ENCODE measurements at places on chromosomes 1 and 21.

DNA sequence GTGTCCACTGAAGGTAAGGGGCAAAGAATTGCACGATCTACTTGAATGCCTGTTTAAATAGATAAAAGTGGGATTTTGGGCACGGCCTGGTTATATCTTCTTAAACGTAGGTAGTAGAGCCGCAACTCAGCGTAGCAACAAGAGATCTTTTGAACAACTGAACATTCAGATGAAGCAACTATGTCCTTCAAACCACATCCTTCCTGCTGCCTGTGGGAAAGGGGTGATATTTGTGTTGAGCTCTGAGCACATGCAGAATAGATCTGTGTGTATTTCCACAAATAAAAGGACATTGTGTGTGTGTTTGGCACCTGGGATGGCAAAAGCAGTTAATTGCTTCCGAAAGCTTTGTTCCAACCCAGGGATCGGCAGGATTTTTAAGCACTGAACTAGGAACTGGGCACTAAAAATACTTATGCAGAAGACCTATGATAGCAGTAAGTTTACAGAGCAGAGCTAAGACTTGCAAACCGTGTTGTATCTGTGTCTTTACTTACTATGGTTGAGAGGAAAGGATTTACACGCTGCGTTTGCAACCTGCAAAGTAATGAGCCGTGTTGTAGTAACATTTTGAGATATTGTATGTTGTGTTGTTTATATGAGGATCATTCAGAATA lies 333.4 kb downstream of the CHRM3 start:
- peak; percentile 83 for DNase-seq

DNA sequence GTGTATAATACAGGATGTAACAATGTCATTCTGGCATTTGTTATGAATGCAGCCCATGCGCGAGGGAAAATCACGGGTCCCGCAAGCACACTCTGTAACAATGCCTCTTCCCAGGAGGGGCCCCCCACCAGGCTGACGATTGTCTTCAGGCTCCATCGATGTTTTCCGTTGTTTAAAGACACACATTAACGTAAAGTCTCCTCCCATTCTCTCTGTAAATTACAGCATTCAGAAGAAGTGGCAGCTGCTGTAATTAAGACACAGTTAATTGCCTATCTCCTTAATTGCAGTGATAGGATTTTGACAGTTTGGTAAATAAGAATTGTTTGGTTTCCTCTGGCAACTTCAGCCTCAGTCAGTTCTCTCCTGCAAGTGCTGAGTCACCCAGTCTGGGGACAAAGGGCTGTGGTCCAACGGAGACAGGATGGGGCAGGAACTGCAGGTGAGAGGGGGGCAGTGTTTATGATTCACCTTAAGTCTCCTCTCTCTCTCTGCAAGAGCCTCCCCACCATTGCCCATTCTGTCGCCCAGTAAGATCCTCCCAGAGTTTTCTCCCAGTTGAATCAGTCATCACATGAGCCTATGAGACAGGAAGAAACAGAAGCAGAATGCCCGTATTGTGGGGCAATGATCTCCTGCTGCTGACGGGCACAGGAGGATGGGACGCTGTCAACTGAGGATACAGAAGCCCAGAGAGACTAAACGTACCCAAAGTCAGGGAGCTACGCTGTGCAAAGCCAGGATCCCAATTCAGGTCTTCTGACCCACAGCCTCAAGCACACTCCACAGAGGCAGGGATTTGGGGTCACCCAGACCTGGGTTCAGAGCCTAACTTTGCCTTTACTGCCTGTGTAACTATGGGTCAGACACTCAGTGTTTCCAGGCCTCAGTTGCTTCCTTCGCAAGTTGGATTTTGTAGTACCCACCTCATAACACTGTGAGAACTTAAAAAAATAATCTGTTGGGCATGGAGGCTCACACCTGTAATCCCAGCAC lies 110.0 kb downstream of the ADSS2 start:
- DNase-seq, result no peak

- no peak for DNase-seq
Measured at GRCh38 chr21:44893948-44894656, 20.6 kb upstream of the PTTG1IP start.

DNA sequence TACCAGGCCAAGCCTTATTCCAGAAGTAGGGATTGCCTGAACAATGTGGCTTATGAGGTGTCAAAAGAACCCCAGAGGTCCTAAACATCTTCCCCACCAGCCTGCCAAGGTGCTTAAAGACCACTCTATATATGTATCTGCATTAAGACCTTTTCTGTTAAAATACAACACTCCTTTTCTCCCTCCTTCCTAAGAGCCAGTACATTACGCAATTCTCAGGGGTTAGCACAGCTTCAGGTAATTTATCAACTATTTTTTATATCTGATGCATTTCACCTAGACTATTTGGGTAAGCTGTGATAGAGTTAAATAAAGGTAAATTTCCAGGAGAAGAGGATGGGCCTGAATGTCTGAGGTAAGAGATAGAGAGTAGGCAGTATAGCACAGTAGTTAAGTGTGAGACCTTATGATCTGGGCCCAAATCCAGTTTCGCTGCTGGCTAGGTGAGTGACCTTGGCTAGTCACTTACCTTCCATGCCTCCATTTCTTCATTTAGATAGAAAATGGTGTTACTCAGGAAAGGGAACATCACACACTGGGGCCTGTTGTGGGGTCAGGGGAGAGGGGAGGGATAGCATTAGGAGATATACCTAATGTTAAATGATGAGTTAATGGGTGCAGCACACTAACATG lies 5.1 kb upstream of the CCN1 start:
- no peak for DNase-seq

GRCh38 chr1:174998569-174999215 lies 1.1 kb upstream of the CACYBP start:
- DNase-seq, result peak; percentile 85

GRCh38 chr1:226233293-226233692 lies 9.8 kb downstream of the MIXL1 start:
- no peak for DNase-seq

- DNase-seq, result peak; percentile 72
Measured at GRCh38 chr1:21319447-21320407, 29.5 kb upstream of the ECE1 start.

- no peak for DNase-seq
Measured at GRCh38 chr1:66445492-66446181, 88.3 kb upstream of the SGIP1 start.

DNA sequence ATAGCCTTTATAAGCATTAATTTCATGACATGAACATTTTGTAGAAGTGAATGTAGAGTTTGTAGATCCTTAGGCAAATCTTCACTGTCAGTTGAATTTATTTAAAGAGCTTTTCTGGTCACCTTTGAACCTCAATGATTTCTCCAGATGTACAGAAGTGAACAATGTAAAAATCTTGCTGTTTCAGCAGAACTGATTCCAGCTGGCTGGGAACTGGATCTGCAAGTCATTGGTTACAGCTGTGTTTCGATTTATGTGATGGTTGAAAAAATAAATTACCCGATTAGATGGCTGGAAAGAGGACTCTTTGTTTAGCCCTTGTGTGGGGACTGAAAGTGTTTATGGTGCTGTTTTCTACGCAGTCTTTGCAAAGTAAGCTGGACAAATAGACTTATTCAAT lies 849.8 kb downstream of the USP25 start:
- DNase-seq, result no peak

DNA sequence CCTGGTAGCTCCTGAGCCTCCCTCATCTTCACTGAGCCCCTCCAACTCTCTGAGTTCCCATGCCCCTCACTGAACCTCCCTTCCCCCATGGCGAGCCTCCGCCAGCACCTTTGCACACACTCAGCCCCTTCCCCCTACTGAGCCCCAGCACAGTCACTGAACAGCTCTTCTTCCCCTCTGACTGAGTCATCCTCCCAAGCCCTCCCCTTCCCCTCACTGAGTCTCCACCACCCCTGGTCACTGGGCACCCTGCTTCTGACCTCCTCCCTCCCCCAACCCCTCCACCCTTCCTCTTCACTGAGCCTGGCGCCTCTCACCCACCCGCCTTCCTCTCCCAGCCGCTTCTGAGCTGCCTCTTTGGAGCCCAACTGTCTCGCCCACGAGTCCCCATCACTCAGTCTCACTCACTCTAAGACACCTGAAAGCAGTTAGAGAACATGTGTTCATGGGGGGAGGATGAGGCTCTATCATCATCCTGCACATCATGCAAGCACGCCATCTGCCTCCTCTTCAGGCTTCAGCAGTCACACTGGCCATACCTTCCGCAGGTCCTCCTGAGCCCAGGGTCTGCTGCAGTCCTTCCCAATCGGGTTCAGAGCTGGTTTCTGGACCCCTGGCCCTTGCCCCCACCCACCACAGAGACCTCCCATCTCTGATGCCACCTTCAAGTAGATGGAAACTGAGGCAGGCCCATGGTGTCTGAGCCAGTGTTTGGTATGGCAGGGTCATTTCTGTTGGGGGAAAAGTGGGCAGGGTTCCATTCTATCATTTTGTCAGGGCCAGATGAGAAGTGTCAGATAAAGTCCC lies 2.0 kb upstream of the TRNP1 start:
- no peak for DNase-seq

GRCh38 chr1:91774520-91775203 lies 111.3 kb downstream of the TGFBR3 start:
- DNase-seq, result no peak

- no peak for DNase-seq
Measured at GRCh38 chr21:33991133-33991532, 75.5 kb upstream of the ATP5PO start.

DNA sequence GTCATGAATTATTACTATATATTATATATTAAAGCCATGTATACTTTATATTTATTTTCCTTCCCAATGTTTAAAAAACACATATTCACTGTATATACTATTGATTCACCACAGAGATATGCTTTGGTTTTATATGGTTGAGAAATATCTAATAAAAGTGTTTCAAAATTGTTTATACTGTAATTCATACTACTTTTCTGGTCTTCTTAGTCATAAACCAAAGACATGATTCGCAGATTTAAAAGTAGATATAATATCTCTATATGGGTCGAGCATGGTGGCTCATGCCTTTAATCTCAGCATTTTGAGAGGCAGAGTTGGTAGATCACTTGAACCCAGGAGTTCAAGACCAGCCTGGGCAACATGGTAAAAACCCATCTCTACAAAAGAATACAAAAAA lies 738.4 kb downstream of the USP25 start:
- DNase-seq, result no peak

DNA sequence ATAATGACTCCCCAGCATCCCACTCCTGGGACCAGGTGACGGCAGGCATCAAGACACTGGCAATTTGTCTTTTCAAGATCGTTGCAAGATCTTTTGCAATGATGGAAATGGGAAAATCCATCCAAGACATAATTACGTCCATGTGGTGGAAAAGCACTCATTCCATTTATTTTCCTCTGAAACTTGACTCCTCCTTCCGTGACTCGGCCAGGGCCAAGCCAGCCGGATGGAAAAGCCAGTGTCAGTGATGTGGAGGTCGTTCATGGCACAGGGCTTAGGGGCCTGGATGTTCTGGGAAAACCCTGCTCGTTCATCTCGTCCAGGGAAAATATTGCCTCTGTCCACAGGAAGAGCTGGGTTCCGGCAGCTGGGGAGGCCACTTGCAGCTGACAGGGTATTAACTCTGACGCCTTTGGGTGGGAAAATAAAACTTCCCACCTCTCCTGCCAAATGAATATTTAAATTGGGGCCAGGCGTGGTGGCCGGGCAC lies 46.2 kb downstream of the C1orf198 start:
- DNase-seq, result no peak

DNA sequence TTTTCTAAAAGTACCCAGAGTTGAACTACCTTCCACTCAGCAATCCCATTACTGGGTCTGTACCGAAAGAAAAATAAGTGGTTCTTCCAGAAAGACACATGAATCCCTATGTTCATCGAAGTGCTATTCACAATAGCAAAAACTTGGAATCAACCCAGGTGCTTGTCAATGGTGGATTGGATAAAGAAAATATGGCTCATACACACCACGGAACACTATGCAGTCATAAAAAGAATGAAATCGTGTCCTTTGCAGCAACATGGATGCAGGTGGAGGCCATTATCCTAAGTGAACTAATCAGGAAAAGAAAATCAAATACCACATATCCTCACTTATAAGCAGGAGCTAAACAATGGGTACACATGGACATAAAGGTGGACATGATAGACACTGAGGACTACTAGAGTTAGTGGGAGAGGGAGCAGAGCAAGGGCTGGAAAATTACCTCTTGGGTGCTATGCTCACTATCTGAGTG lies 32.9 kb upstream of the JUN start:
- no peak for DNase-seq

GRCh38 chr1:64019818-64020217 lies 183.6 kb upstream of the UBE2U start:
- DNase-seq, result peak; percentile 72

GRCh38 chr1:198681831-198682759 lies 43.3 kb downstream of the PTPRC start:
- DNase-seq, result peak; percentile 99

DNA sequence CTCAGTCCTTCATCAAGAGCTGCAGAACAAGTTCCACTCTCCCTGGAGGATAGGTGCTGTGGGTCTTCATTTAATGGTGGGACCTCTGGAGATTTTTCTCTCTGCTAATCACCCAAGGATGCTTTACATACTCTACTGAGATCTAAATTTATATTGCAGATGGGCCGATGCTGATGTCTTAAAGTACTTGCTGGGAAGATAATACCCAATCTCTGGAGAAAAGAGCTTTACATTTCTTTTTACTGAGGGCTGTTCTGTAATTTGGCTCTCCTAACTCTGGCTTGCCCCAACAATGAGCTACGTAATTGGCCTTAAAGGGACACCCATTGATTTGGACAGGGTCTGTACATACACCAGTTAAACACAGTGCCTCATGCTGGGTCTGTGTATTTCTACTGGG lies 86.9 kb downstream of the ST6GALNAC3 start:
- no peak for DNase-seq

DNA sequence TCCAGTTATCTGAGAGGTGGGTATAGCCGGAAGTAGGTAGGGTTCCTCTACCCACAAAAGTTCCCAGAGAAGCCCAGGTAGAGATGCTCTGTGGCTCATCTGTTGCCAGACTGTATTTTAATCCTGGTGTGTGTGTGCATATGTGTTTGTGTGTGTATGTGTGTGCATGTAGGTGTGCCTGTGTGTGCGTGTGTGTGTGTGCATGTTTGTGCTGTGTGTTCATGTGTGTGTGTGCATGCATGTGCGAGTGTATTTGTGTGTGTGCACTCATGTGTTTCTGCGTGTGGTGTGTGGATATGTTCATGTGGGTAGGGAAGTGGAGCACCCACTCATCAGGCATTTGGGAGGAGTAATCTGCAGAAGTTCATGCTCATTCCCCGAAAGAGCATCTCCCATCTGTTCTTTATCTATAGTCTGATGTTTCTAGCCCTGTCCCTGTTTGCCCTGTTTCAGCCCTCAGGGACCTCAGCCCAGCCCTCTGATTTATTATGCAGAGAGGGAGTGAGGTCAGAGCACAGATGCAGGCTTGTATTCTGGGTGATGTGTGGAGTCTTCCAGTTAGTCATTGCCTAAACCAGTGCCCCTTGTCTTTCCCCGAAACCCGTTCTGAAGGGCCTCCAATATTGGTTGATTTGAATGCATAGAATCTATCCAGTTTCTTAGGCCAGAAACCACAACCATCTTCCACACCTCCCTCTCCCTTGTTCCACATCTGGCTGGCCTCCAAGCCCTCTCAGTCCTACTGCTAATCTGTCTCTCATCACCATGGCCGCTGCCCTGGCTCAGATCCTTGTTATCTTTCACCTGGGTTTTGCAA lies 69.1 kb downstream of the DISC1 start:
- no peak for DNase-seq
